ENCODE measurements at places on chromosomes 13 and 19.

DNA sequence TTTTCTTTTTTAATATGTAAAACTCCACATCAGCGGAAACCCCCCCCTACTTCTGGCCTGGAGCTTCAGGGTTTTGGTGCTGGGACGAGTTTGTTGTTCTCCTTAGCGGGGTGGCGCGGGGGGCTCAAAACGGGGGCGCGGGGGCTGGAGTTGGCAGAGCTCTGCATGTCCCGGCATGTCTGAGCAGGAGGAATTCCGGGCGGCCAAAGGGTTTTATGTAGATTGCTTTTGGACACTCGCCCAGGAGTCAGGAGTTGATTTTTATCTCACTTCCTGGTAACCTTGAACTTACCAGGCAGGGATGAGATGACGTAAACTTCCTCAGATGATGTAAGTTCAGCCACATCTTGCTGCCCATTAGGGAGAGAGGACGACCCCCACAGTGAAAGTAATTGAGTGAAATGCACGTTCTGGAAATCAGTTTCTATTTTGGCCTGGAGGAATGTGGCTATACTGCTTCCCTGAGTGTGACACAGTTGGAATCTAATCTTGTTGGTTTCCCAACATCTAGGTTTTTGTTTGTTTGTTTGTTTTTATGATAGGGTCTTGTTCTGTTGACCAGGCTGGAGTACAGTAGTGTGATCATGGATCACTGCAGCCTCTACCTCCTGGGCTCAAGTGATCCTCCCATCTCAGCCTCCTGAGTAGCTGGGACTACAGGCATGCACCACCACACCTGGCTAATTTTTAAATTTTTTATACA, 21.0 kb upstream of the GDF15 start:
- no peak for DNase-seq

GRCh38 chr19:11617180-11618062, 20.1 kb downstream of the ZNF627 start:
- no peak for DNase-seq

- DNase-seq: no peak
Observed at GRCh38 chr13:47334173-47334572, 437.3 kb upstream of the HTR2A start.

DNA sequence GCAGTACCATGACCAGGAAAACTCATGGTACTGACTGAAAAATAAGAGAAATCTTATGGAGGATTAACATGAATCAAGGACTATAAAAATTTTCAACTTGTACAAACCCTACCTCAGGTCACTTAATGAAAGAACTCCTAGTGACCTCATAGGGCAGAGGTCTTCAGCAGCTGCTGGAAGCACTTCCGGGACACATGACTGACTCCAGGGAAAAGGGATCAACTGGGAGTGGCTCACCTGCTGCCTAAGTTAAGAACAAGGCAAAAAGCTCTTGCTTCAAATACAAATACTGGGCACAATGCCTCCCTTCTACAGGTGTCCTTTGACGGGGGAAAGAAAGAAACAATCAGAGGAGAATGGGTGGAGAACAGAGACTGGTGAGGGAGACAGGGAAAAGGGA, 18.6 kb downstream of the DOCK9 start:
- no peak for DNase-seq

GRCh38 chr19:39384839-39385568, 5.9 kb downstream of the PAF1 start:
- DNase-seq: no peak

GRCh38 chr13:110329258-110329657, 22.2 kb downstream of the COL4A2 start:
- no peak for DNase-seq

GRCh38 chr19:52474351-52475127, 21.2 kb downstream of the ZNF578 start:
- no peak for DNase-seq

DNA sequence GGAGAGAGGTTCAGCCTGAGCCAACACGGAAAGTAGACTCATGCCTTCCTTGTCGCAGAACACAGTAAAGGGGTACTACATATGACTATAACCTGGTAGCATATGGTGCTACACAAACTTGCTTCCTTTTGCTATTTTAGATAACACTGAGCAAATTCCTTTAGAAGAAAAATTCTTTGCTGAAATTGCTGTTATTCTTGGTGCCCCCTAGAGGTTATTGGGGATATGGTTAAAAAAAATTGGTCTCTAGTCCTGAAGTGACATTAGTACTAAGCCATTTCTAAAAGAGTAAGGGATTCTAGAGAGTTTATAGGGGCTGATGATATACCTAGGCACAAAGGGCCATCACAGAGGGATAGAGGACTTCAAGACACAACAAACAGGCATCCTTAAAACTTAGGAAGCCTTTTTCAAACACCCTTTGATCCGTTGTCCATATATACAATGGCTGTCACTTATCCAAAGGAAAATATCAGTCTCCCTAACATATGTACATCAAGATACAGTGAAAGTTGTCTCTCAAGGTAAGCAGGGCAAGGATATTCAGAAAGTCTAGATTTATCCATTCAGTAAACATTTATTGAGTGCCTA, 13.9 kb upstream of the HS6ST3 start:
- DNase-seq: no peak

DNA sequence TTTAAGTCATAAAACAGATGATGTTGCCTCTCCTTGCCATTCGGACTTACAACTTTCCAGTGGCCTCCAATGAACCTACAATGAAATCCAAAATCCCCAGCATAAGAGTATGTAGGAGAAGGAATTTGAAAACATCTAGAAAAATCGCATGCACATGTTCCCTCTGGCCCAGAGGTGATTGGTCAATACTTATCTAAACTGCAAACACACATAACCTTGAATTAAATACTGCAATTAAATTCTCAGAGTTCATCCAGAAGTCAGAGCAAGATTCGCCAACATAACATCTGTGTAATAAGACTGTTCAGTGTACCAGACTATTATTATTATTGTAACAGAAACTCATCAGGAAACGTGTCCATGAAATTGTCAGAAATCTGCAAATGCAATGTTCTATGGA, 82.2 kb upstream of the USP29 start:
- DNase-seq: no peak

DNA sequence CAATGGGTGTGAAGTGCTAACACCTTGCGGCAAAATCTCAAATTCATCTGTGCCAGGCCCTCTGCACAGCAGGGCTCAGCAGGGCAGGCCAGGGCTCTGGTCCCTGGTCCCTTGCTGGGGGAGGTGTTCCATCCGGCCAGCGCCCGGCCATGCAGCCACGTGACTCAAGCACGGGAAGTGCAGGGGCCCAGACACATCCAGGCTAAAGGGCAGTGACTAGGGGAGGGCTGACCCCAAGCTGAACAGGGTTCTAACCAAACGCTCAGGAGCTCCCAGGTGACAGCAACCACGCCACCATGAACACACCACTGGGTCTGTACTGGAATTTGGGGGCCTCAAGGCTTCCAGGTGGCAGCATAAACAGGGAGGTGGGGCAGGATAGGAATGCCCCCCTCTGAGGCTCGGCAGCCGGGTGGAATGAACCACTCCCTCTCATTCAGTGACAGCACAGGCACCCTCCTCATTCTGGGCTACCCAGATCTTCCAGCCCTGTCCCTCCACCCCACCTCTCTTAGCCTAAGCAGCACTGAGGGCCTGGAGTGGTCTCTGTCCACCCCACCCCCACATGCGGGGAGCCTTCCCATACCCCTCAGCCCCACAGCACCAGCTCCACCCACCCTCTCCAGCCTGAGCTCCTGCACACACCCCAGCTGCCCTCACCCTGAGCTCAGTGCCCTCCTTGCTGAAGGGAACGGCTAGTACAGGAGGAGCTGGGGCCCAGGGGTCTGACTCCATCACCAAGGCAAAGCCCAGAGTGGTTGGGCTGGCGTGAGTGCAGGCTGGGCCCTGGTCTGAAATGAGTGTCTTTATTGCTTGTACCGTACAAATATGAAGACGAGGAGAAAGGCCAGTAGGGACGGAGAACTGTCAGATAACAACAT, 5.3 kb upstream of the CCNP start:
- DNase-seq: no peak

DNA sequence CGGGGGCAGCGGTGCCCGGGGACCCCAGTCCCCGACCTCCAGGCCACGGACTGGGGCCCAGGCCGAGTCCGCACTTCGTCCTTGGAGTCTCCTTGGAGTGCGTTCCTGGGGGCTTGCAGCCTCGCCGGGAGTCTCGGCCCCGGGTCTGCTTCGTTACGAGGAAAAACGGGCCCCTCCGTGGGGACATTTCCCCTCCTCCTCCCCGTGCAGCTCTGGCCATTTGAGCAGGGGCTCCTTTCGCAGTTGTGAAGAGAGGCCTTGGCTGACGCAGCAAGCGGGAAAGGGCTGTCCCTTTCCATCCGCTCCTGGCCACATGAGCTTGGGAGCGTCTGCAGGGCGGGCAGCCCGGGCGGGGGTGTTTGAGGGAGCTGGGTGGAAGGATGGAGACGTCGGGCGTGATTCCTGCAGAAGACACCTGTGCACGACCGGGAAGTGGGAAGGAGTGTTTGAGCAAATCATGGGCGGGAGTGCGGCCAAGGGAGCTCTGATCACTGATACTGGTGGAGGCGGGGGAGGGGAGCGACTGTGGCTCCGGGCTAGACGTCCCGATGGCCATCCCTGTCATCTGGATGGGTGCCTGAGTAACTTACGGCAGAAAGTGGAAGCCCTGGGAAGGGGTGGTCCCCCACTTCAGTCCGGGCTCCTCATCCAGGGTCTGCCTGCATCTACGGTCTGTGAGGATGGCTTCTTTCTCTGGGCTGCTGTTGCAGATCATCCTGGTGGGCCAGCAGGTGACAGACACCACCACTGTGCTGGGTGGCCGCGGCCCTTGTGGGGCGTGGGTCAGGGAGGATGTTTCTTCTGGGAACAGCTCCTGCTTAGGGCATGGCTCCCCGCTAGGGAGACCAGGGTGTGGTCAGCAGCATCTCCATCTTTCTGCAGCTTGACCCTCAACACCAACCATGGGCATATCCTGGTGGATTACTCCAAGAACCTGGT, 736 bp downstream of the GPI start:
- DNase-seq: no peak

DNA sequence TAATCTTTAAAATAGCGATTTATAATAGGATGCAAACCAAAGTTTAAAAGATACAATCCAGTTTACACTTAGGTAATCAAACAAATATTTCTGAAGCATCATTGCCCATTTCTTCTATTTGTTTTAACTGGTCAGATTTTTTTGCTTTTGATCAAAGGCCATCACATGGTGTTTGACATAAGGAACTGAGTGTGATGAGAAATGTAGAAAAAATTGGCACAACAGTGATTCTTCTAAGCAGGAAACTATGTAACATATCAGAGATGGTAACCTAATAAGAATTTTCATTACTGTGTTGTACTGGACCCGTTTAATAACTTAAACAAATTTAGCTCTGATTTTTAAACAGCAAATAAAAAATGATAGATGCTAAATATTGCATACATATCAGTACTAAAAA, 644.7 kb upstream of the KLF12 start:
- DNase-seq: no peak

GRCh38 chr19:44823373-44823698, 14.4 kb downstream of the BCAM start:
- no peak for DNase-seq

- no peak for DNase-seq
Observed at GRCh38 chr13:112929783-112930055, 39.3 kb upstream of the MCF2L start.

- no peak for DNase-seq
Observed at GRCh38 chr13:113046883-113047244, 58.7 kb upstream of the F7 start.

DNA sequence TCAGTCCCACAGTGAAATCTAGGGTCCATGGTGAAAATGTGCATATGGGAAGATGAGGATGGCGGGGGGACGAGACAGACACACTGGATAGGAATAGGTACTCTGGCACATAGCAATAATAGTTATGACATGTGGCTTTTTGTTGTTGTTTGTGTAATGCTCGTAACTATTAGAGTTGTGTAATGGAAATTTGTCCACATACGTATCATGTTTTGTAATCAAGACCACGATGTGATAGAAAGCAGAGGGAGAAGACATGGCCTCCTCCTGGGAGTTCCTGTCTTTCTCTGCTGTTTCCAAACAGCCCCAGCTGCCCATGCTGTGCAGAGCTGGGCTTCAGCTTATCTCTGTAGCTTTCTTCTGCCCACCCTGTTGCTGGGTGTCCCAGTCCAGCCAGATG, 185.3 kb upstream of the TMTC4 start:
- no peak for DNase-seq

DNA sequence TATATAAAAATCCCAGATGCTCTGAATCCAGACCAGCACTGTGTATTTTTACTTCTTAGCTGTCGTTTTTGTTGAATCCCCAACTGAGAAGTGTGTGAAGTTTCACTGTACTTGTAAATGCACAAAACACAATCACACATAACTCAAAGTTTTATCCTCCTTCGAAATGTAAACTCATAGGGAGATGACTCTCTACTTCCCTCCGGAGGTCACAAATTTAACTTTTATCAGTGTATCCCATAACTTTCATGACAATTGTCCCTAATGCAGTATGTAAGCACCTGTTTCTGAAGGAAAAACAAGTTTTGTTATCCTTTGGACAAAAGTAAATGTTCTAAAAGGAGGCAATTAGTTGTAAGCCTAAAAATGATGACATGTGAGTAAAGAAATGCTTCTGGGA, 665.0 kb upstream of the SLITRK6 start:
- no peak for DNase-seq

DNA sequence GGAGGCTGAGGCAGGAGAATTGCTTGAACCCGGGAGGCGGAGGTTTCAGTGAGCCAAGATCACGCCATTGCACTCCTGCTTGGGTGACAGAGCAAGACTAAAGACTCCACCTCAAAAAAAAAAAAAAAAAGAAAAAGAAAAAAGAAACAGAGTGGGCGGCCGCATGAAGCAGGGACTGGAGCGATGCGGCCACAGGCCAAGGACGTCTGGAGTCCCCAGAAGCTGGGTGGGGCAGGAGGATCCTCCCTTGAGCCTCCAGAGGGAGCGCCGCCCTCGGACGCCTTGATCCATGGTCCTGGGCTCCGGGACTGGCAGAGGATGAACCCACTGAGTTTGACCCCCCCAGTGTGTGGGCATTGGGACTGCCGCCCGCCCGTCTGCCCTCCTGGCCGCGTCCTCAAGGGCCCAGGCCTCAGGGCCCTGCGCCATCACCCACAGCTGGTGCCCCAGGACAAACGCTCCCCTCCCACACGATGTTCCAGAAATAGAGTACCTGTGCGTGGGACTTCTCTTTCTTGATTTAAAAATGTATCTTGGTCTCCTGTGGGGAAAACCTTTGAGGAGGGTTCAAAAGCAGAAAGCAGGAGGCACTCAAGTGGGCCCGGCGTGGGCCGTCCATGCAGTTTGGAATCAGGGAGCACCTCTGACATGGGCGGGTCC, 15.5 kb downstream of the BTBD2 start:
- DNase-seq: no peak
